PC-9 (cell line): ENCODE measurements at places on chromosomes 1 and 21. TPM values are rescaled to one million over a fixed set of nuclear protein-coding genes. Genes with fewer than 3 reads are reported as not detected.

DNA sequence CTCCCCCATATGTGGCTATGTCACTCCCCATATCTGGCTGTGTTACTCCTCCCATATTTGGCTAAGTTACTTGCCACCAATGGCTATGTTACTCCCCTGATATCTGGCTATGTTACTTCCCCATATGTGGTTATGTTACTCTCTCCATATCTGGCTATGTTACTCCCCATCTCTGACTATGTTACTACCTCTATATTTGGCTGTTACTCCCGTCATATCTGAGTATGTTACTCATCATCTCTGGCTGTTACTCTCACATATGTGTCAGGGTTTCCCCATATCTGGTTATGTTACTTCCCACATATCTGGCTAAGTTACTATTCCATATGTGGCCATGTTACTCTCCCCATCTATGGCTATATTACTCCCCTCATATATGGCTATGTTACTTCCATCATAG lies 50.3 kb upstream of the MAP10 start:
- no peaks in the 10 kb centered on the region for H3K27me3 ChIP-seq
- H3K4me3 ChIP-seq = no peak overlapping the region
- DNase-seq = no peak

GRCh38 chr21:36471254-36471723 lies 8.6 kb downstream of the CLDN14 start:
- no peaks in the 10 kb centered on the region for H3K27me3 ChIP-seq
- peak overlapping the region; percentile 67 for H3K27ac ChIP-seq
- H3K4me3 ChIP-seq = no peak overlapping the region
- no peaks in the 10 kb centered on the region for H3K36me3 ChIP-seq

DNA sequence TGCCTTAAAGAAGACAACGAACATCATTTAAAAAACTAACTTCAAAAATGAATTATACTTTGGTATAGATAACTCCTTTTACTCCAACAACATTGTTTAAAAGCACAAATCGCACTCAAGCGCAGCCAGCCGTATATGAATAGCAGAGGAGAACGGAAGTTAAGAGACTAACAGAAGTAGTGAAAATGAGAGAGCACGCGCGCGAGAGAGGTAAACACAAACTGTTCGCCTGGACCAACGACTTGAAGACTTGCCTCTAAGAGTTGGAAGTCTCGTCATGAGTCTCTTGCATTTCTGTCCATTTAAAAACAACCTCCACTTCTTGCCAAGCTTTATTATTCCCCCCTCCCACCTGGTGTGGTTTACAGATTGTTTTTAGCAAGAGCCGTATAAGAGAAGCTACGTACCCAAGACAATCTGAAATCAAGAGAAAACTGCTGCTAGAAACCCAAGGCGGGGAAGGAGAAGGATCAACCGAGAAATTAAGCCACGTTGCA lies 479 bp downstream of the SELENOF start:
- H3K27me3 ChIP-seq = no peaks in the 10 kb centered on the region
- peaks cover 17% of the 10 kb centered on the region; the same call in 1 of the 2 replicates for H3K36me3 ChIP-seq
- H3K27ac ChIP-seq = peak overlapping the region; percentile 80
- H3K4me3 ChIP-seq = peak overlapping the region; percentile 89

DNA sequence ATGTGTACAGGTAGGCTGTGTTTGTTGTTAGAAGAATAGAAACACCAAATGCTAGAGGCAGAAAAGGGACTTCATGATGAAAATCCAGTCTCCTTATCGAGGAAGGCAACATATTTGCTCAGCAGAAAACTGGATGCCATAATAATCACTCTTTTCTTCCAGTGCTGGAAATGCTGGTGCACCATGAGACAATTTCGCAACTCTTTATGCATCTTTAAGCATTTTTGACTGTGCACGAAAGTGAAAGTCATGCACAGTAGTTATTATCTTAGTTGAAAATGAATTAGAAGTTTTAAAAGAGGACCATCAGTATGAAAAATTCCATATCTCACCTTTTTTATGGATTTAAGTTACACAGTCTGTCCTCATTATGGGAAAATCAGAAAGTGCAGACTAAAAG lies 29.1 kb downstream of the SMYD2 start:
- no peak overlapping the region for H3K4me3 ChIP-seq
- no peak for DNase-seq
- no peaks in the 10 kb centered on the region for H3K4me1 ChIP-seq
- no peak overlapping the region for H3K27ac ChIP-seq
- H3K36me3 ChIP-seq = no peaks in the 10 kb centered on the region

GRCh38 chr21:26845066-26845758 lies at the start of gene ADAMTS1:
Gene ADAMTS1 (minus strand): TSS chr21:26845409. CDS start chr21:26844954, 455 bp downstream.
- no peaks in the 10 kb centered on the region for H3K36me3 ChIP-seq
- no peak within 1 kb of the TSS for H3K4me3 ChIP-seq
- no peak for DNase-seq
- 0 out of 2 replicates have a peak, but pooled peaks cover 3% of the 10 kb centered on the region for H3K4me1 ChIP-seq
- no peaks in the 10 kb centered on the region for H3K27me3 ChIP-seq
- no peak within 1 kb of the TSS for H3K27ac ChIP-seq

- no peak overlapping the region for H3K27ac ChIP-seq
- H3K36me3 ChIP-seq = no peaks in the 10 kb centered on the region
- no peaks in the 10 kb centered on the region for H3K27me3 ChIP-seq
Measured at GRCh38 chr1:25765923-25766589, 33.9 kb upstream of the SELENON start.

- peaks cover 6% of the 10 kb centered on the region; the same call in 1 of the 2 replicates for H3K36me3 ChIP-seq
- H3K4me3 ChIP-seq = no peak overlapping the region
- H3K27me3 ChIP-seq = no peaks in the 10 kb centered on the region
- DNase-seq = no peak
- peak overlapping the region; percentile 4; the same call in 1 of the 2 replicates for H3K27ac ChIP-seq
- peaks cover 21% of the 10 kb centered on the region for H3K4me1 ChIP-seq
Measured at GRCh38 chr1:162292422-162292849, 84.2 kb downstream of the SPATA46 start.

DNA sequence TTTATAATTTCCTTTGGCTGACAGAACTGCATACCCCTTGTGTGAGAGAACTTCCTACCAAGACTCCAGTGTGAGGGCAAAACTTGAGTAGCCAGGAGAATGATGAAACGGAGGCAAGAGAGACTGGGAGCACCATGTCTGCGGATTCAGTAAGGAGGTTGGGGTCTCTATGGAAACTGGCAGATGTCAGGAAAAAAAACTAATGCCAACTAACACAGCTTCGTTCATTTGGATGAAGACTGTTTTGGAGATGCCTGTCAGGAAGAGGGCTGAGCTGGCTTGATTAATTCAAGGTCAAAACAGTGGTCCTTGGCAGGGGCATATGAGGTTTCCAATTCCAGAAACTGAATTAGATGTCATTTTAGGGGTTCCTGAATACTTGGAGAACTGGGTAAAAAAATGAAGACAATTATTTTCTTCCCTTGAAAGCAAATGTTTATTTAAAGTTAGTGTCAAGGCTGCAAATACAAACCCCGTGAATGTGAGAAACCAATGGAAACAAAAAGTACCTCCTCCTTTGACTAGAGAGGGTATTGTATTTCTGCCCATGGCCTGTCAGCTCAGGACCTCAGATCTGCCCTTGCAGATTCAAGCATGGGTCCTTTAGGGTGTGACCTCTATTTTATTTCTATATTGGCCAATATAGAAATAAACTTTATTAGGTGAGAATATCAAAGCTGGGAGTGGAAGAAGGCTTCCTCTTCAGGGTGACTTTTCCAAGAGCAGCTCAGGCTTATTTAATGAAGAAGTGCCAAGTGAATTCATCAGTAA lies 110.5 kb downstream of the MAST2 start:
- no peaks in the 10 kb centered on the region for H3K4me1 ChIP-seq
- H3K4me3 ChIP-seq = no peak overlapping the region
- H3K27me3 ChIP-seq = no peaks in the 10 kb centered on the region
- no peaks in the 10 kb centered on the region for H3K36me3 ChIP-seq
- no peak for DNase-seq

DNA sequence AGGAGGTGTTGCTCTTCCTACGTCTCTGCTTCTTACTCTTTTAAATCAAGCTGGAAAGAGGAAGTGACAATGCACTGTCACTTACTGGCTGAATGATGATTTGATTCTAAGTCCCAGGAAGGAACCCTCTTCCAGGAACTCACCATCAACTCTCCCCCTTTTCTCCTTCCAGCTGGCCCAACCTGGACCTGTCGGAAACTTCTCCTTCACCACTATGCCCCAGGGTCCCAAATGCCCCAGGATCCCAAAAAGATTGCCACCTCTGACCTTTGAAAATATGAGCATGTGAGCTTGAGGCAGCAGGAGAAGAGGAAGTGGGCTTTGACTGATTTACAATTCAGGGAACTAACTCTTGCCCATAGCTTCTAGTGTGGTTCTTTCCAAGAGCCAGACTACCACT lies 5.3 kb upstream of the ADAMTS5 start:
- DNase-seq = no peak
- H3K27me3 ChIP-seq = no peaks in the 10 kb centered on the region
- no peak overlapping the region for H3K4me3 ChIP-seq
- H3K4me1 ChIP-seq = no peaks in the 10 kb centered on the region
- H3K27ac ChIP-seq = no peak overlapping the region

GRCh38 chr1:117556341-117556740 lies 49.5 kb upstream of the TENT5C start:
- H3K4me3 ChIP-seq = no peak overlapping the region
- no peaks in the 10 kb centered on the region for H3K36me3 ChIP-seq
- no peaks in the 10 kb centered on the region for H3K4me1 ChIP-seq
- H3K27me3 ChIP-seq = no peaks in the 10 kb centered on the region

- no peak for DNase-seq
- no peak overlapping the region for H3K27ac ChIP-seq
- no peaks in the 10 kb centered on the region for H3K36me3 ChIP-seq
Measured at GRCh38 chr1:5909576-5910275, 82.5 kb downstream of the NPHP4 start.

DNA sequence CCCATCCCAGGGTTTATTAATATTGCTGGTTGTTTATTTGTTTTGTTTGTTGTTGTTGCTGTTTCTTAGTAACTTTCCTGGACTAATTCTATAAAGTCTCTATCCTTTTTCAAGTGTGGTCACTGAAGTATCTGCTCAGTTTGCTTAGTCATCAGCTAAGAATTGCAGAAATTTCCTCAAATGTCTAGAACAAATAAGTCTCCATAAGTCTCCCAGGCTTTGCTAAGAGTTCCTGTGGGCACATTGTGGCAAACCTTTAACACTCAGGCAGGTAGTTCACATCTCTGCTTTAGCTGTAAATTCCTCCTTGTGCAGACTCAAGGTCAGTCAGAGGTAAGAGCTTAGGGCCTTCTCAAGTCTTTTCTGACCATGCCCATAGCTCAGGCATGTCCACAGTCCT lies 38.9 kb upstream of the C1orf185 start:
- no peak overlapping the region; the same call in 1 of the 2 replicates for H3K4me3 ChIP-seq
- H3K36me3 ChIP-seq = no peaks in the 10 kb centered on the region
- peaks cover 26% of the 10 kb centered on the region for H3K4me1 ChIP-seq
- peak overlapping the region; percentile 92 for H3K27ac ChIP-seq
- H3K27me3 ChIP-seq = no peaks in the 10 kb centered on the region

- no peaks in the 10 kb centered on the region for H3K36me3 ChIP-seq
- no peaks in the 10 kb centered on the region for H3K27me3 ChIP-seq
- no peaks in the 10 kb centered on the region for H3K4me1 ChIP-seq
- no peak for DNase-seq
- H3K4me3 ChIP-seq = no peak overlapping the region
- no peak overlapping the region for H3K27ac ChIP-seq
Measured at GRCh38 chr1:234621657-234622335, 11.8 kb upstream of the IRF2BP2 start.

DNA sequence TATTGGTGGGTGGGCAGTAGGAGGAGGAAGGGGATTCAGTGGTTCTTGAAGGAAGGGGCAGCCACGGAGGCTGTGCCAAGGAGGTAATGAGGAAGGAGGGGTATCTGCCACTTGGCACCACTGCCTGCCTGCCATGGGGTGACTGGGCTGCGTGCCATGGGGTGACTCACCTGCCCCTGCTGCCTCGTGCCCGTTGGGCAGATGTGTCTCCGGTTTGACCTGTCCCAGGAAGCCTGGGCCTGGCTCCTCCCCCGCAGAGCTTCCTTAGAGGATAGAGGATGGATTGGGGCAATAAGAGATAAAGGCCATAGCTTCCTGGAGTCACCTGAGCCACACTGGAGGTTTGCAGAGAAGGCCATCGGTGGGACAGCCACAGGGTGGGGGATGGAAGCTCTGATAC lies 1.7 kb downstream of the PADI3 start:
- peak overlapping the region; percentile 93 for H3K27ac ChIP-seq
- H3K27me3 ChIP-seq = no peaks in the 10 kb centered on the region
- peak; percentile 90 for DNase-seq
- H3K4me1 ChIP-seq = peaks cover 54% of the 10 kb centered on the region
- H3K4me3 ChIP-seq = no peak overlapping the region

DNA sequence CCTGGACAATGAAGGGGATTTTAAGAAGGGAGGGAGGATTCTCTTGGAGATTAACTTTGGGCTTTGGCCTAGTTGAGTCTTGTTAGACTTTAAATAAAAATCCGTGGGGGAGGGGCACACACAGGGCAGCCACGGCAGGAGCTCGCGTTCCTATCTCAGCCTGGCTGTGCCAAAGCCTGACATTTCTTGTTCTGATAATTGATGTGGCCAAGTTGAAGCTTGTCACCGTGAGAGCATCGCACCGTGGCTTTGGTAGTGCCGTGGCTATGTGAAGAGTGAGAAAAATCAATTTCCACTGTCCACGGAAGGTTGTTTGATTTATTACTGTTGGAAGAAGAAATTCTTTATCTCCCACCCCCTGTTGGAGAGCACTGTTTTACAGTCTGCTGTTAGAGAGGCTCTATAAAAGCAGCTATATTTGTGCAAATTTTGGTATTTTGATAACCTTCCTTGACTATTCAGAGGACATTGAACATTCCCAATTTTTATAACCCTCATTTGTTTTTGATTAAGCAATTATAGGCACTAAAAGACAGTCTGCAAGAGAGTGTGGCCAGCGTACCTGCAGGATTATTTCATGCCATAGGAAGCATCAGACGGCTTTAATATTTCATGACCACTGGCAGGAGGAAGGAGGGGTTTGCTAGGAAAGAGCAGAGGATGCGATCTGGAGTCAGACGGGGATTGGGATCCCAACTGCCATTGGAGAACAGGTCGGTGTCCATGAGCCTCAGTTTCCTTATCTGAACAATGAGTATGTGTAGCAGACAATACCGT lies 160.7 kb downstream of the KAZN start:
- peaks cover 39% of the 10 kb centered on the region for H3K27me3 ChIP-seq
- no peak overlapping the region for H3K27ac ChIP-seq
- H3K4me3 ChIP-seq = no peak overlapping the region
- no peaks in the 10 kb centered on the region for H3K4me1 ChIP-seq
- no peaks in the 10 kb centered on the region for H3K36me3 ChIP-seq

- no peaks in the 10 kb centered on the region for H3K27me3 ChIP-seq
- H3K36me3 ChIP-seq = no peaks in the 10 kb centered on the region
- H3K4me3 ChIP-seq = no peak overlapping the region
- H3K4me1 ChIP-seq = peaks cover 6% of the 10 kb centered on the region
Measured at GRCh38 chr1:233300326-233300725, 4.8 kb upstream of the PCNX2 start.

Gene AIRE
- not detected in 2 replicates for total RNA-seq

Gene TCHHL1
- not detected in 2 replicates for total RNA-seq

Gene SLC2A5
- not detected in 2 replicates for total RNA-seq

Gene RUNX3
- not detected in 2 replicates for total RNA-seq

Gene PSEN2
- 14.8 and 17.0 TPM in 2 replicates for total RNA-seq
